Thoracic aorta (tissue), 2 donors: ENCODE measurements at places on chromosomes 11 and 22.

GRCh38 chr11:128585498-128586238 lies 1.7 kb downstream of the ETS1 start:
- DNase-seq = no peak

DNA sequence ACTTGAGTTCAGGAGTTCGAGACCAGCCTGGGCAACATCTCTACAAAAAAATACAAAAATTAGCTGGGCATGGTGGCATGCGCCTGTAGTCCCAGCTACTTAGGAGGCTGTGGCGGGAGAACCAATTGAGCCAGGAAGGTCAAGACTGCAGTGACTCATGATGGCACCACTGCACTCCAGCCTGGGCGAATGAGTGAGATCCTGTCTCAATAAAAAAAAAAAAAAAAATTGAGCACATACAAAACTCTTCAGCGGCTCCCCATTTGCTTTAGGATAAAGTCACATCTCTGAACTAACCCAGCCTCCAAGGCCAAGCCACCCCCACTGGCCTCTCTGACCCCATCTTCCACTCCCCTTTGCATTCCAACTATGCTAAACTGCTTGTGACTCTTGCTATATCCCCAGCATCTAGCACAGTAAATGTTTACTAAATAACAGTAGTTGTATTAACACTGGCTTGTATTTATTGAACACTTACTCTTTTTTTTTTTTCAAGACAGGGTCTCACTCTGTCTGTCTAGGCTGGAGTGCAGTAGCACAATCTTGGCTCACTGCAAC lies 28.9 kb downstream of the CREB3L1 start:
- no peak for DNase-seq

DNA sequence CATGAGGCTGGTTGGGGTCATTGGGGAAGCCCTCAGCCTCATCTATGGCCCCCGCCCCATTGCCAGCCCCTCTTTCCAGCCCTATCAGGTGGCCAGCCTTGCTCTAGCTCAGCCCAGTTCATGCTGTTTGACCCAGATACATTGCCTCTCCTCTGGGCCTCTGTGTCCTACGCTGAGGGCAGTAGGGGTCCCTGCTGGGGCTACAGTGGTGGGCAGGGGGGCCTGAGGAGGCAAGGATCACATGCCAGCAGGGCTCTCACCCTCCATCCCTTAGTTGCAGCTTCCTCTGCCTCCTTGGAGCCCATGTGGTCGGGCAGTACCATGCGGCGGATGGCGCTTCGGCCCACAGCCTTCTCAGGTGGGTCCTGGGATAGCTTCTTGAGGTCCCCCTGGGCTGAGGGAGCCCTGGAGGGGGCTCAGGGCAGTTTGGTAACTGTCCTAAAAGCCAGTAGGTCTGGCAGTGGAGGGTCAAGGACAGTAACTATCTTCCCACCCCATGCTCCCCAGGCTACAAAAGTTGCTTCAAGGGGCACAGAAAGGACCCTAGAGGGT lies 19.2 kb downstream of the EMID1 start:
- no peak for DNase-seq

DNA sequence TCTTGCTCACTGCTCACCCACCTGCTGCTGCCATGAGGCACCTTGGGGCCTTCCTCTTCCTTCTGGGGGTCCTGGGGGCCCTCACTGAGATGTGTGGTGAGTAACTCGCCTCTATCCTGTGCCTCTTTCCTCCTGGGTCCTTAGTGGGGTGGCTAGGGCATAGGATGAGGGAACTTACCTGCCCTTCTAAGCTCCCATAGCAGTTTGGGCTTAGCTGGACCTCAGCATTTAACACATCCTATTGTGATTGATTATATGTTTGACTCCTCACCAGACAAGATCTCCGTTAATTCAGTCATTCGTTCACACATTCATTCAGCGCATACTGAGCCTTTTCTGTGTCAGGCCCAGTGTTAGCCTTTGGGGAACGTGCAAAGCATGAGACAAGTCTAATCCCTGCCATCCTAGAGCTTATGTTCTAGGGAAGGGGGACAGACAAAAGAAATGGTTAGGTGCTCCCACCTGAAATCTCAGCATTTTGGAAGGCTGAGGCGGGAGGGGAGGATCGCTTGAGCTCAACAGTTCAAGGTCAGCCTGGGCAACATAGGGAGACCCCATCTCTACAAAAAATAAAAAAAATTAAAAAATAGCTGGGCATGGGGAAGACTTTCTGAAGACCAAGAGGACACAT lies 441 bp downstream of the TCN2 start:
- no peak for DNase-seq

GRCh38 chr22:17266251-17266971 lies 47.2 kb upstream of the ADA2 start:
- no peak for DNase-seq

DNA sequence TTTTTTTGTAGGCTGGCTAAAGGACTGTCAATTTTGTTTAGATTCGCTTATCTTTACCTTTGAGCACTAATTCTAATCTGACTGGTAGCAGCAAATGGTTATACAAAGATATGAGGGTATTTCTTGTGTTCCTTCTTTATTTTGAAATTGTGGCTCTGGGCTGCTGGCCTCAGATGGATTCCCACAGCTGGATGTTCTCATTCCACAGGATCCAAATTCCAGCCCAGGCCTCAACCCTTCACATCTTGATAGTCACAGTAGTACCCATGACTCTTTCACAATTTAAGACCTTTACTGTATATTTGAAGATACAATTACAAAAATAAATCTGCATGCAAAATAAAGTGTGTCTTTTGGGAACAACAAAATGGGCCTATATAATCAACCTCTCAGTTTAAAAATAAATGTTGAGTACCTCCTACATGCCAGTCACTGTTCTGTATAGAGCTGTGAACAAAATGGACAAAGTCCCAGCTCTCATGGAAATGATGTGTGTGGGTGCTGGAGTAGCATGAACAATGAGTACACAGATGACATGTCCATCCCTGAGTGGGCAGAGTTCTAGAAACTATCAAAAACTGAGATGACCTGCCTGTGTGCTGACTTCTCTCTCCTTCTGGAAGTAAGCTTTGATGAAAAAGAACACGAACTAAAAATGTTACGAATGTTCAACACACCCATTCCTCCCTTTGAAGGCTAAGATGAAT lies 51.7 kb upstream of the FBXO3 start:
- no peak for DNase-seq
